CD14-positive monocyte (primary cell): ENCODE measurements at places on chromosomes 7 and 10.

GRCh38 chr10:48306870-48307710 is 613 bp downstream of the MAPK8 start:
- DNase-seq, result peak; percentile 26

- DNase-seq, result no peak
Observed at GRCh38 chr10:10865303-10865702, 152.4 kb upstream of the CELF2 start.

DNA sequence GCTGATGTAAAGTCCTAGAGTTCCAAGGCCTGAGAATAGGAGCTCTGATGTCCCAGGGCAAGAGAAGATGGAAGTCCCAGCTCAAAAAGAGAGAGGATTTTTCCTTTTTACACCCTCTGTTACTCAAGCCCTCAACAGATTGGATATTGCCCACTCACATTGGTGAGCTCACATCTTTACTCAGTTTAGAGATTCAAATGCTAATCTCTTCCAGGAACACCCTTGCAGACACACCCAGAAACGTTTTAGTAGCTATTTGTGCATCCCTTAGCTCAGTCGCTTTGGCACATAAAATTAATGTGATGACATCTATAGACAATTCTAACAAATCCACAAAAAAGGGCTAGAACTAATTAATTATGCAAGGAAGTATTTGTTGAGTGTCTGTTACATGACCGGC is 27.1 kb downstream of the ARMC3 start:
- no peak for DNase-seq

GRCh38 chr7:1030444-1031070 is 13.8 kb upstream of the GPR146 start:
- no peak for DNase-seq

GRCh38 chr7:95921543-95921942 is 149.2 kb downstream of the DYNC1I1 start:
- DNase-seq, result no peak

DNA sequence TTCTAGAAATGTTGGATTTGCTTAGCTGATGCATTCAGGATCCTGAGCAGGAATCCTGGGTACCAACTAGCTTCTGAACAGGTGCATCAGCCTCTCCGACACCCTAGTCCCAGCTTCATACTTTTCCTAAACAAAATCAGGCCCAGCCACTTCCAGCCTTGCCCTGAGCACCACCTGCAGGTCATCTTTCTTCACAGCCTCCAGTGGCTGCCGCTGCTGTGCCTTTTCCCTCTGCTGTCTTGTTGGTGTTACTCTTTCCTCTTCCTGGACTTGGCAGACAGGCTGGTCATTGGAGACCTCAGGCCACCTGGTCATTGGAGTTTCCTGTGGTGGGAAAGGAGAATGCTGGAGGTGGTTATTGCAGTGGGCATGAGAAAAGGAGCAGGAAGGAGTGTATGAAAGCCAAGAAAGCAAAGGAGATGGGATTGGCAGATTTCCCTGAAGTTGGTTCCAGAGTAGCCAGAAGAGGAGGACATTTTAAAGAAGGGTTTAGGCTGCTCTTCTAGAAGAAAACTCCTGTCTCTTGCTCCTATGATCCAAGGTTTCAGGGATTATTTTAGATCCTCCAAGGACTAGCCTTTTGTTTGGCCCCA is 48.2 kb upstream of the NFKB2 start:
- DNase-seq, result no peak

GRCh38 chr10:115653473-115653872 is 560.3 kb downstream of the ATRNL1 start:
- DNase-seq, result no peak
